ENCODE measurements at places on chromosomes 11 and 22. TPM values are rescaled to one million over a fixed set of nuclear protein-coding genes. Genes with fewer than 3 reads are reported as not detected.

GRCh38 chr11:132310390-132311375 is 940.3 kb downstream of the NTM start:
- no peaks in the 10 kb centered on the region for H3K4me1 ChIP-seq
- H3K27ac ChIP-seq, result no peak overlapping the region
- no peak for DNase-seq
- H3K4me3 ChIP-seq, result no peak overlapping the region
- no peaks in the 10 kb centered on the region for H3K36me3 ChIP-seq
- no peaks in the 10 kb centered on the region for H3K27me3 ChIP-seq

DNA sequence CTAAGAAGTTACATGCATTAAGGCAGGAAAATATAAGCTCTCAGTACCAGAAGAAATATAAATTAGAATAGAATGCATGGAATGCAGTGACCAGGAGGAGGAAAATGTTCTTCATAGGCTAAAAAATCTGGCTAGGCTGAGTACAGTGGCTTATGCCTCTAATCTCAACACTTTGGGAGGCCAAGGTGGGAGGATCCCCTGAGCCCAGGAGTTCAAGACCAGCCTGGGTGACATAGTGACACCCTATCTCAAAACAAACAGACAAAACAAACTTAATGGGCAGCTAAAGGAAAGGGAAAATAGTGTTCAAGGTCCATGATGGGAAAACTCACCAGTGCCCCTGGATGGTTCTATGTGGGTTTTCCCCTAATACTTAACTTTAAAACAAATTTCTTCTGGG is 78.3 kb upstream of the RASSF10 start:
- DNase-seq, result no peak
- H3K4me3 ChIP-seq, result no peak overlapping the region
- H3K27ac ChIP-seq, result no peak overlapping the region
- H3K27me3 ChIP-seq, result no peaks in the 10 kb centered on the region

- no peaks in the 10 kb centered on the region for H3K27me3 ChIP-seq
- no peak overlapping the region for H3K27ac ChIP-seq
- DNase-seq, result no peak
- H3K4me3 ChIP-seq, result no peak overlapping the region
- H3K36me3 ChIP-seq, result no peaks in the 10 kb centered on the region
Observed at GRCh38 chr11:77250881-77251640, 50.4 kb downstream of the GDPD4 start.

The OR52E6 gene
- polyA plus RNA-seq, result not detected

- no peaks in the 10 kb centered on the region for H3K4me1 ChIP-seq
- H3K4me3 ChIP-seq, result no peak overlapping the region
- no peaks in the 10 kb centered on the region for H3K36me3 ChIP-seq
- peaks cover 58% of the 10 kb centered on the region for H3K27me3 ChIP-seq
Observed at GRCh38 chr22:48923165-48923865, 904.4 kb downstream of the BRD1 start.

The SLC22A25 gene
- not detected for polyA plus RNA-seq

DNA sequence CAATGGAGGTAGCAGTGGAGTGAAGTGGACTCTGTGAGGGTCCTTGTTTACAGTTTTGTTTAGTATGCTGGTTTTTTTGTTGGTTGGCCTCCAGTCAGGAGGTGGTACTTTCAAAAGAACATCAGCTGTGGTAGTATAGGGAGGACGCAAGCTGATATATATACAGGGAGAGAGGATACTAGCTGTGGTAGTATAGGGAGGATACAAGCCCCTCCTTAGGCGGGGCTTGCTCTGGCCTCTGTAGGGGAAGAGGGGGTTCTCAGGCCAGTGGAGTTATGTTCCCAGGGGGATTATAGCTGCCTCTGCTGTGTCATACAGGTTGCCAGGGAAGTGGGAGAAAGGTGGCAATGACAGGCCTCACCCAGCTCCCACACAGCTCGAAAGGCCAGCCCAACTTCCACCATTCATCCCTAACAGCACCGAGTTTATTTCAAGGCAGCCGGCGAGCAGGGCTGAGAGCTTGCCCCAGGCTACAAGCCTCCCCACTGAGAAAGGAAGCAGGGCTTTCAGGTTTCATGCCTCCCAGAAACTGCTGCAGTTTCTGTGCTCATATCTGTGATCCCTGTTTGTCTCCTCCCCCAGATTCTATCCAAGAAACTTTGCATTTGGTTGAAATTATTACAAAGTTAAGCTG is 10.4 kb downstream of the OR52E6 start:
- H3K4me1 ChIP-seq, result no peaks in the 10 kb centered on the region
- no peaks in the 10 kb centered on the region for H3K36me3 ChIP-seq
- DNase-seq, result no peak

- no peak overlapping the region for H3K27ac ChIP-seq
- H3K4me3 ChIP-seq, result no peak overlapping the region
- no peaks in the 10 kb centered on the region for H3K36me3 ChIP-seq
- no peaks in the 10 kb centered on the region for H3K4me1 ChIP-seq
Observed at GRCh38 chr11:3225159-3225758, 6.6 kb upstream of the MRGPRG start.

The TUB gene
- polyA plus RNA-seq, result 0.83 TPM

The GGTLC2 gene
- not detected for polyA plus RNA-seq

The OTOG gene
- polyA plus RNA-seq, result not detected

GRCh38 chr11:63599211-63600122 is 14.8 kb downstream of the PLAAT3 start:
- H3K4me3 ChIP-seq, result no peak overlapping the region
- no peak overlapping the region for H3K27ac ChIP-seq

The DDT gene
- polyA plus RNA-seq, result 486 TPM

- no peaks in the 10 kb centered on the region for H3K36me3 ChIP-seq
- DNase-seq, result peak; percentile 12
- no peaks in the 10 kb centered on the region for H3K4me1 ChIP-seq
- H3K4me3 ChIP-seq, result no peak overlapping the region
- H3K27ac ChIP-seq, result no peak overlapping the region
- no peaks in the 10 kb centered on the region for H3K27me3 ChIP-seq
Observed at GRCh38 chr22:35697142-35697541, 20.5 kb upstream of the APOL5 start.

GRCh38 chr11:13145461-13145860 is 132.1 kb upstream of the BMAL1 start:
- H3K27ac ChIP-seq, result no peak overlapping the region
- peaks cover 9% of the 10 kb centered on the region for H3K4me1 ChIP-seq
- H3K4me3 ChIP-seq, result no peak overlapping the region
- no peak for DNase-seq
- no peaks in the 10 kb centered on the region for H3K27me3 ChIP-seq

DNA sequence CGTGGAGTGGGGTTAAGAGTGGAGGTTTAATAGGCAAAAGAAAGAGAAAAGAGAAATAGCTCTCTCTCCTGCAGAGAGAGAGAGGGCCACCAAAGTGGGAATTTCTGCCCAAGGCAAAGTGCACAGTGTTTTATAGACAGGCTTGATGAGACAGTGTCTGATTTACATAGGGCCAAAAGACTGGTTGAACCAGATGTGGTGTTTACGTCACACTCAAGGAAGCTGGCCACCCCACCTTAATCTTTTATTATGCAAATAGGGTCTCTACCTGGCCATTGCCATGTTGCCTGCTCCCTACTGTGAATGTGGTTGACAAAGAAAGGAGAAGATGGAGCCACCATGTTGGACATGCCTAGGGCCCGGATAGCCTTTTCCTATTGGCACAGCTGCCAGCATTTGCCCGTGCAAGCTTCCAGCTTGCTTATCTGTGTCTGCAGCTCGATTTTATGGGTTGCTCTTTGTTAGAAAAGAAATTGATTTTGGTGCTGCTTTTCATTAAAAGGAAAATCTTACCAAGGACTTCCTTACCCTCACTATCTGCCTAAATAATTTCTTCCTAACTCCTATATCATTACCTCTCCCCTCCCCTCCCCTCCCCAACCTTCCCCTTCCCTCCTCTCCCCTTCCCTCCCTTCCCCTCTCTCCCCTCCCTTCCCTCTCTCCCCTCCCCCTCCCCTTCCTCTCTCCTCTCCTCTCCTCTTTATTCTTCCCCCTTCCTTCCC is 436.0 kb downstream of the NELL1 start:
- no peaks in the 10 kb centered on the region for H3K4me1 ChIP-seq
- H3K36me3 ChIP-seq, result no peaks in the 10 kb centered on the region
- no peak overlapping the region for H3K27ac ChIP-seq
- no peak for DNase-seq
- H3K4me3 ChIP-seq, result no peak overlapping the region
- H3K27me3 ChIP-seq, result no peaks in the 10 kb centered on the region

The FIBIN gene
- 3.9 TPM for polyA plus RNA-seq

DNA sequence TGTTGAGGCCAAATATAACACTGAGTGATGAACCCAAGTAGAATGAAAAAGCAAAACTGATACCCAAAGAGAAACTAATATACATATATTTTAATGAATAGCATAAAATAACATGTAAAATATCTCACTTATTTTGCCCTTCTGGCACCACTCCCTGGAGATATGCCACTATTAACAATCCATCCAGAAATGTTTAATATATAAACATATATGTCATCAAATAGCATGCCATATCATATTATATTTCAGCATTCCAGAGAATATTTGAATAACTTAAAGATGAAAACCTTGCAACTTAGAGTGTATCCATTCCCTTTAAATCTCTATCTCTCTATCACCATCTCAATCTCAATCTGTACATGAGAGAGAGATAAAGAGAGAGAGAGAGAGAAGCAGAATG is 1073.3 kb upstream of the RAG2 start:
- no peaks in the 10 kb centered on the region for H3K36me3 ChIP-seq
- H3K4me1 ChIP-seq, result no peaks in the 10 kb centered on the region
- DNase-seq, result no peak
- no peak overlapping the region for H3K4me3 ChIP-seq
- H3K27me3 ChIP-seq, result no peaks in the 10 kb centered on the region

DNA sequence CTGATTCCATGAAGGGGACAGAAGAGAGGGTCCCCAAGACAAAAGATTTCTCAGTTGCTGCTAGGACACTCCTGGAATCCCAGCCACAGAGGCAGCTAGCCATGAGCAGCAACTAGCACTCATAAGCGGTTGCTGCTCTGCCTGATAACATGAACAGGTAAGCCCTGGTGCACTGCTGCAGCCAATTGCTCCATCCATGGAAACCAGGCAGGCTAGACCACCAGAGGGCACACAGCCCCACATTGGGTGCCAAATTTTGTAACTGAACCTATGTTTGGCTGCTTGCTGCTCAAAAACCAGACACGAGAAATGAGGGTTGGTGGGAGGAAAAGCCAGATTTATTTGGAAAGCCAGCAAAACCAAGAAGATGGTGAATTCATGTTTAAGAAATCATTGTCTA is 21.9 kb upstream of the QSER1 start:
- no peaks in the 10 kb centered on the region for H3K4me1 ChIP-seq
- no peaks in the 10 kb centered on the region for H3K27me3 ChIP-seq
- H3K4me3 ChIP-seq, result no peak overlapping the region
- no peaks in the 10 kb centered on the region for H3K36me3 ChIP-seq
- no peak overlapping the region for H3K27ac ChIP-seq
